Small intestine (tissue), 16 donors: ENCODE measurements at places on chromosomes 7 and 10. TPM values are rescaled to one million over a fixed set of nuclear protein-coding genes. Genes with fewer than 3 reads are reported as not detected.

Gene ENTPD7
- polyA plus RNA-seq: 48.8 TPM

Gene IDI1
- polyA plus RNA-seq: 37.8 TPM

DNA sequence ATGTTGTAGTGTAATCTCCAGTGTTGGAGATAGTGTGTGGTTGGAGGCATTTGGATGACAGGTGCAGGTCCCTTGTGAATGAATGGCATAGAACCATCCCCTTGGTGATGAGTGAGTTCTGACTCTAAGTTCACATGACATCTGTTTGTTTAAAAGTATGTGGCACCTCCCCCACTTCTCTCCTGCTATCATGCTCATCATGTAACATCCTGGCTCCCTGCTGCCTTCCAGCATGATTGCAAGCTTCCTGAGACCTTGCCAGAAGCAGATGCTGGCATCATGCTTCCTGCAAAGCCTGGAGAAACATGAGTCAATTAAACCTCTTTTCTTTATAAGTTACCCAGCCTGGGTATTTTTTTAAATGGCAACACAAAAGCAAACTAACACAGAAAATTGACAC lies 499.0 kb upstream of the SEMA3D start:
- DNase-seq: no peak
- no peak overlapping the region for H3K27ac ChIP-seq
- H3K4me3 ChIP-seq: no peak overlapping the region
- H3K27me3 ChIP-seq: no peaks in the 10 kb centered on the region
- no peaks in the 10 kb centered on the region for H3K36me3 ChIP-seq

DNA sequence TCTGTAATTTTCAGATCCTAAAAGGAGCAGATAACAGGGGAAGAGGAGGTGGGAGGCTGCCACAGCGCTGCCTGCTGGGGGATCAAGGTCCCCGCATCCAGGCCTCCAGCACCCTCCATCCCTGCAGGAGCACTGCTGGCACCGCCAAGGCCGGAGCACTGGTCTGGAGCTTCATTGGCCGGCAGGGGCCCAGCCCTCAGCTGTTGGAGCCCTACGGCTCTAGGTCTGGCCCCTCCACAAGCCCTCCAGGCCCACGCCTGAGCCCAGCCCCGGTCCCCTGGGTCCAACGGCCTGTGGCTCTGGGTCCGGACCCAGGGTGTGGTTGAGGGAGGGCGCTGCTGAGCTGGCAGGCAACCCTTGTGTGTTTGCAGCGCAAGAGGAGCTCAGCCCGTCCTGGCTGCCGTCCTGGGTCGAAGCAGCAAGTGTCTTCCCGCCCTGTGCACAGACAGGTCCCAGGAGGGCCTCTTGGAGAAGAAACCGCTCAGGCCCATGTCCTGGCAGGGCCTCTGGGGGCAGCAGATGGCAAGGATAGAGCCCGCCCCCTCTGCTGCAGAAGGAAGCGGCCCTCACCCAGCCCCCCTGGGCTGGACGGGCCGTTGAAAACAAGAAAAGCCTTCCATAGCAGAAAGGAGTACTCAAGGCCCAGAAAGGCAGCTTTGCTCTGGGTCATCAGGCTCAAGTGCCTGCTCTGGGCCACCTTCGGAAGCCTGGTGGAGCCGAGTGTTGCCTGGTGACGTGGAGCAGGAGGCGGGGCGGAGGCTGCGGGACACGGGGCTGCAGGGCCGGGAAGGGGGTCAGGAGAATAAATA lies 54.3 kb upstream of the TNRC18 start:
- H3K4me3 ChIP-seq: peak overlapping the region; percentile 42
- peaks cover 20% of the 10 kb centered on the region for H3K4me1 ChIP-seq
- H3K27me3 ChIP-seq: no peaks in the 10 kb centered on the region
- H3K27ac ChIP-seq: no peak overlapping the region
- DNase-seq: peak; percentile 17

Gene KIAA1217
- 12.7 TPM for polyA plus RNA-seq

DNA sequence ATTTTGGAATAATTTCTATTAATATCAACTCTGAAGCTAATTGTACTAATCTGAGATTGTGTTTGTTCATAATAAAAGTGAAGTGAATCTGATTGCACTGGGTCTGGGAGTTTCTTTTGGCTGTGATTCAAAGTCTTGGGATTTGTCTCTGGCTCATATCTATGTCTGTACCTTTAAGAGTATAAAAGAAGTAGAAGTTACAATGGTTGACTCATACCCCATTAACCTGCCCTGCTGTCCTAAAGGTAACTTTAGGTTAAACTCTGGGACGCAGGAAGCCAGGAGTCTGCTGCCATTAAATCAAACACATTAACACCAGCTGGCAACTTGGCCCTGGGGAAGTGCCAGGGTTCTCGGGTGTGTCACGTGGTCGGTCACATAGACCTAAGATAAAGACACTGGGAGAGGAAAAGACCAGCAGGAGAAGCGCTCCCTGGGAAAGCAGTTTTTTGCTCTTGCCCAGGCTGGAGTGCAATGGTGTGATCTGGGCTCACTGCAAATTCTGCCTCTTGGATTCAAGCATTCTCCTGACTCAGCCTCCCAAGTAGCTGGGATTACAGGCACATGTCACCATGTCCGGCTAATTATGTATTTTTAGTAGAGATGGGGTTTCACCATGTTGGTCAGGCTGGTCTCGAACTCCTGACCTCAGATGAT lies 17.8 kb downstream of the SCD start:
- no peak overlapping the region for H3K4me3 ChIP-seq
- H3K4me1 ChIP-seq: peaks cover 47% of the 10 kb centered on the region
- H3K27me3 ChIP-seq: no peaks in the 10 kb centered on the region

Gene CHST12
- polyA plus RNA-seq: 10.9 TPM
